CD4-positive, alpha-beta T cell treated with Interleukin-10 for 1 hour (primary cell): ENCODE measurements at places on chromosomes 7 and 10.

- DNase-seq, result peak; percentile 59
These were observed 11.7 kb downstream of the STAM start for GRCh38 chr10:17655567-17656146.

- no peak for DNase-seq
These were observed 496.3 kb upstream of the KLF6 start for GRCh38 chr10:4281190-4281825.

- DNase-seq, result no peak
These were observed 139.6 kb downstream of the CDH23 start for GRCh38 chr10:71536332-71536731.

DNA sequence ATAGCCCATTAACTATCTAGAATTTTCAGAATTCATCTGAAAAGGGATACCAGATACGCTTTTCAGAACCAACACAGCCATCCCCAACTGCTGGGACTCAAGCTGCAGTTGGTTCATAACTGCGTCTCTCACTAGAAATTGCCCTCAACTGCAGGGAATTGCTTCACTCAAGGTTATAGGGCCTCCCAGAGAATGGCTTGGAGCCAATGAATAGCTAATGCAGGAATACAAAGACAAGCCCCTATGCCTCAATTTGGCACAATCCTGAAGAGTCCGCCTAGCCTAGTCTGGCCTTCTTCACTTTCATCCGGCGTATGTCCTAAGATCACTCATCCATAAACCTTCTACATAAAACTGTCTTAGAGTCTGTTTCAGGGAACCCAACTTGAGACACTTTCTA is 164.0 kb downstream of the SKAP2 start:
- no peak for DNase-seq

DNA sequence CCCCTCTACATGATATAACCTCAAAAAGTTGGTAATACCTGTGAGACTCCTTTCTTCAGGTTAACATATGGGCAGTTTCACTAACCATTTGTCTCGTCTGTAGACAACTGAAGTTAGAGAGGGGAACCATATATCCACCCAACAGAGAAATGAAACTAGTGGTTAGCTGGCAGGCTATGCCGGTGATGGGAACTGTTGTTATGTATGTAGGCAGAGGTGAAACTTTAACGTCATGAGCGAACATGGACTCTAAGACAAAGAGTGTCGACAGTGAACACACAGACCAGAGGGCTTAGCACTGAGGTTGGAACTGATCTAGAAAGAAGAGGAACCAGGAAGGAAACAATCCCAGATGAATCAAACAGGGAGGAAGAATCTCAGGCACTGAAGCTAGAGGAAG is 112.4 kb downstream of the ELMO1 start:
- peak; percentile 51 for DNase-seq

DNA sequence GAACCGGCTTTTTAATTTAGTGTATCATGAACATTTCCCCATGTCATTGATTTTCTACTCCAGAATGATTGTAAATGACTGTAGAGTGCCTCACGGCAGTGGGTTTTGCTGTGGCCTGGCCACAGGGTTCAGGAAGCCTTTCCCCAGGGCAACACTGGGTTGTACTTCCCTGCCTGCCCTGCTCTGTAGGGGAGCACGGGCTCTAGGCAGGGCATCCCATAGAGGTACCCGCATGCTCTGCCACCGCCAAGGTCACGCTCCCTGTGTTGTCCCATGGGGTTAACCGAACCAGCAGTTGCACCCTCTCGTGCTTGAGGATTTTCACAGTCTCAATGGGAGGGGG is 63.8 kb downstream of the BPGM start:
- no peak for DNase-seq

- no peak for DNase-seq
These were observed 109.7 kb downstream of the GNAI1 start for GRCh38 chr7:80244206-80244916.

DNA sequence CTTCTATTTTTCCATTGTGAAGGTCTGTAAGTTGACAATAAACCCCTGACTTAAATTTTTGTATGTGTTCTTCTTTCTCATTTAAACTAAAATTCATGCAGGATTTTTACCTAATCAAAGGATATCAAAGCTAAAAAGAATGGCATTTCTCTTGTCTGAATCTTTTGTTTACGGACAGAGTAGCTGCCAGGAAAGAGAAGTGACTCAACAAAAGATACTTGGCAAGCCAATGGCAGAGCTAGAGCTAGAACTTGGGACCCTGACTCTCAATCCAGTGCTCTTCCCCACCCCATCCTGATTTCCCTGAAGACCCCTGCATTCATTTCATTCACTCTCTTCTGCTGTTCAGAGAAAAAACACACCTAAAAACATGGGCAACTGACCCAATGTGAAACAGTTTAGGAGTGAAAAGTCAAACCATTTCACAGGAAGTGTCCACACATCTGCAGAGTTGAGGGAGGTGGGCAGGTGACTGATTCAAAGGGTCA is 40.2 kb upstream of the PDLIM1 start:
- DNase-seq, result no peak

DNA sequence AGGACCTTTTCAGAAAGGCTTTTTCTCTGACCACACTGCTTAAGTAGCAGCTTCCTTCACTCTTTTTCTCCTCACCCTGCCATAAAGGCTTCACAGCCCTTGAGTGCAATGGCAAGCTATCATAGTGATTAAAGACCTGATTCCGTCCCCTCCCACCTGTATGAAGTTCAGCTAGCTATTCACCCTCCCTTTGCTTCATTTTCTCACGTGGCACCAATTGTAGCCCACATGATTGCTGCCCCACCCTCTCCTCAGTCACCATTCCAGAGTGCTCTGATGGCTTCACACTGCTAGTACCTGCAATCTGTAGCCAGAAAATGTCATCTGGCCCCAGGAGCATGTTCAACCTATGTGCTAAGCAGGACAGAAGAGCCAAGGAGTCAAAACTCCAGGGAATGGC is 523.8 kb downstream of the GRM8 start:
- no peak for DNase-seq

GRCh38 chr10:57579926-57580325 is 687.8 kb downstream of the IPMK start:
- DNase-seq, result no peak

- no peak for DNase-seq
These were observed 78.4 kb upstream of the CACNA2D1 start for GRCh38 chr7:82521906-82522445.
